ENCODE measurements at places on chromosomes 12 and 14.

GRCh38 chr14:102121567-102121966 lies 18.1 kb upstream of the WDR20 start:
- DNase-seq, result no peak

GRCh38 chr12:111886662-111887545 lies 44.9 kb downstream of the MAPKAPK5 start:
- no peak for DNase-seq

GRCh38 chr12:66836623-66837310 lies 157.9 kb upstream of the GRIP1 start:
- DNase-seq, result no peak

GRCh38 chr12:107362960-107363359 lies 269.6 kb upstream of the CRY1 start:
- DNase-seq, result no peak

GRCh38 chr12:6458281-6459003 lies 6.6 kb downstream of the TAPBPL start:
- DNase-seq, result peak; percentile 38

DNA sequence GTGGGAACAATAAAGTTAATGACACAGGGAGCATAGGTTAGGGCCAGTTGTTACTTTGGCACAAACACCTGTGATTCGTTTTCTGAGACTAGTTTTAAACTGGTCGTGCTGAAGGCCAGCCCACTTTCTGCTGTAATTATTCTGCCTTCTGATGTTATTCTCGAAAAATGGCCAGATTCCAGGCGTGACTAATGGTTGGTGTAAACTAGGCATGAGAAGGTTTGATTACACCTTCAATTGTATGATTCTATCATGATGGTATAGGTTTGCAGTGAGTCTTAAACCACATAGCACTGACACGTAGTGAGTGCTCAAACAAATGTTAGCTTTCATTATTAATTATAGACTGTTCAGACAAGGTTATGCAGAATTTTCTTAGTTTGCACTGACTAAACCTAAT lies 39.0 kb downstream of the CKB start:
- no peak for DNase-seq

DNA sequence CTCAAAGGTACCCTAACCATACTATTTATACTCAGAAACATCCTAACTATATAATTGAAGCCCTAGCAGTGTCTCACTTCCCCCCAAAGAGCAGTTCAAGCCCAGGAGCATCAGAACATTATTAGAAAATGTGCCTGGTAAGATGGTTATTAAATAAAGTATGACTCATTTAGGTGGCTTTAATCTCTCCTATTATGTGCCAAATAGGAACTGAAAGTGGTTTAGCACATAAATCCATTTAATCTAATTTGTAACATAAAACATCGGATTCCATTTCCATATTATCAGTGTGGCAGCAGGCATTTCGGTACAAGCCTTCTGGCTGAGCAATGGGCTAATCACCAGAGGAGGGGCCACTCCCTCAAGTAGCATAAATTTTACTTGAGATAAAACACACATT lies 395.2 kb upstream of the TMTC1 start:
- no peak for DNase-seq

DNA sequence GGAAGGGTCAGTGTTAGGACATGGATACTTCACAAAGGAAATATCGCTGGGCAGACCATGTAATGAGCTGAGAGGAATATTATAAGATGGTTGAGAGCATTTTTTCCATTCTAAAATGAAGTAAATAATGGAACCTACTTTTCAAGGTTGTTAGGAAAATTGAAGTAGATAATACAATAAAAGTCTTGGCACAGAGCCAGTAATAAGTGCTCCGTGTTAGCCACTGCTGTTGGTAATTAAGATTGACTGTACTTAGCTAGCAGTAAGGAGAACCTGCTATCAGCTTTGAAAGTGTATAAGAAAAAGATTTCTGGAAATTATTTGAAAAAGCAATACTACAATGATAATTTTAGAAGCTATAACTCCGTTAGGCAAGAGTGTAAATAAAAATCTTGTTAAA lies 77.6 kb downstream of the SCAF11 start:
- peak; percentile 58 for DNase-seq

GRCh38 chr14:36556811-36557433 lies 25.5 kb downstream of the NKX2-8 start:
- DNase-seq, result peak; percentile 63

DNA sequence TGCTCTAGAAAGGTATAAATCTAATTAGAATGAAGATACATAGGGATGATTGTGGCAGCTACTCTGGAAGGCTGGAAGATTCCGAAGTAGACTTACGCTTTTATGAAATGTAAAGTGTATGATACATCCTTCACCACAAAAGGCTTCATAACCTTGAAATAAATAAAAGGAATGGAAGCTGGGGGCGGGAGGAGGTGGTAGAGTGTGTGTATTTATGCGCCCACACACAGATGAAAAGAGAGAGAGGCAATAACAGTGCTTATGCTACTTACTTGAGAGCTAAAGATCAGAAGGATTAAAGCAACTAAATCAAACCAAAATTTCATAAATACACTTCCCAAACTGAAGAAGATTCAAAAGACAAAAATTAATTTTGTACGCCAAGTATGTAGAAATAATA lies 30.4 kb downstream of the CBX5 start:
- DNase-seq, result no peak

DNA sequence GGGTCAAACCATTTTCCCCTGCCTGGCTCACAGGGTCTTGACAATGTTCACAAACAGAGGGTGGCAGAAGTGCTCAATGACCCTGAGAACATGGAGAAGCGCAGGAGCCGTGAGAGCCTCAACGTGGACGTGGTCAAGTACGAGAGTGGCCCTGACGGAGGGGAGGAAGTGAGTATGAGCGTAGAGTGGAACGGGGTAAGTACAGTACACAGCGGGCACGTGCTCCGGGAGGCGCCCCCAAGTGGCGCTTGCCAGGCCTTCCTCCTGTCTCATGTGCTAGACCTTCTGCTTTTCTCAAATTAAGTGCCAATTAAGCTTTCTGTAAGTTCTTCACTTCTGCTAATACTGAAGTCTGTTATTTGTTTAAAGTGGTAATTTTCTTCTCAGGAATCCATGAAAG lies 35.9 kb downstream of the XRCC3 start:
- no peak for DNase-seq

GRCh38 chr12:11746024-11746771 lies 96.7 kb downstream of the ETV6 start:
- DNase-seq, result no peak

- DNase-seq, result no peak
Measured at GRCh38 chr12:120439646-120440247, 1.8 kb downstream of the COX6A1 start.

GRCh38 chr12:58169826-58170225 lies 228.5 kb downstream of the ATP23 start:
- no peak for DNase-seq

- no peak for DNase-seq
Measured at GRCh38 chr12:103573185-103573584, 13.9 kb upstream of the STAB2 start.

GRCh38 chr12:41190338-41190737 lies 2.2 kb downstream of the PDZRN4 start:
- no peak for DNase-seq

DNA sequence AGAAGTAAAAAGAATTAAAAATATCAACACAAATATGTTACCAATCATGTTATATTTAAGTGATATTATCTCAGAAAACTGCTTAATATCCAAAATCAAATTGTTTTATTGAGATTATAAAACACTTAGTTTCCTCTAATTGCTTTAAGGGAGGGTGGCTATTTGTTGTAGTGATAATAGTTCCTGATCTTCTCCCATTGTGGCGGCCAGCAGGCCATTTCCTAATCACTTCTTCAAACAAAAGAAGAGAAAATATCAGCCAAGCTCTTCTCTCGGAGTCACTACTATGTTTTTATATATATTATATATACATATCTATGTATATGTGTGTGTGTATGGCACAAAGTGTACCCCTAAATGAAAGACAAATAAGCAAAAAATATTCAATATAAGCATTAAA lies 31.5 kb downstream of the ERO1A start:
- DNase-seq, result no peak

DNA sequence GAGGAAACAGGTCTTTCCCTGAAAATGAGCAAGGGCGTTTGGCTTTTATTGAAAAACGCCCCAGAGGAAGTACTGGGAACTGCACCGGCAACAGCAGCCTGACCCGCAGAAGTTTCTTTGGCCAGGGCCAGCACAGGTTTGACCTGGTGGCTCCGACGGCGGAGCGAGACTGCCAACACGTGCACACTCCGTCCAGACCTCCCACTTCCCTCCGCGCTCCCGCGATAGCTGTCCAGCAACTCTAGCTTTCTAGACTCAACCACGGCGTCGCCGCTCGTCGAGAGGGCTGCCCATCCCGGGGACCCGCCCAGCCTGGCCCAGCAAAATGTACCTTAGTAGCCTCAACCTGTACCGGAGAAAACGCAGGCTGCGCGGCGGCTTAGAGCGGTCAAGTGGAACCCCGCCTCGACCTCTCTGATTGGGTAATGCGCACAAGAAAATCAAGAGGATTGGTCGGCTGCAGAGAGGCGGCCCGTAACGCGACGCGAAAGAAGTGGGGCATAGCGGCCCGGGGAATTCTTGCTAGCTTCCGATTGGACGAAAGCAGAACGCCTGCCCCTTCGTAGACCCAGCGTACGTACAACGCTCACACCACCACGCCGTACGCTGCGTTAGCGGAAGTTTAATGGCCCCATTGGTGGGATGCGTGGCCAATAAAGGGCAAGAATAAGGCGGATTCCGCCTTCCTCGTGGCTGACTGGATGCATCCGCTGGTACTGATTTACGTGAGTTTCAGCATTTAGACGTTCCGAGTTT lies at the start of gene WDR89:
Gene WDR89, minus strand, starts transcription at position 399 of the 756 bp plus-strand sequence. CDS start 41,929 bp downstream, outside the sequence.
- DNase-seq, result peak; percentile 96

All from NCI-H1436 treated with DMSO at 0.1 percent for 48 hours (cell line).